Calu3 (cell line): ENCODE measurements at places on chromosomes 1 and 21. TPM values are rescaled to one million over a fixed set of nuclear protein-coding genes. Genes with fewer than 3 reads are reported as not detected.

DNA sequence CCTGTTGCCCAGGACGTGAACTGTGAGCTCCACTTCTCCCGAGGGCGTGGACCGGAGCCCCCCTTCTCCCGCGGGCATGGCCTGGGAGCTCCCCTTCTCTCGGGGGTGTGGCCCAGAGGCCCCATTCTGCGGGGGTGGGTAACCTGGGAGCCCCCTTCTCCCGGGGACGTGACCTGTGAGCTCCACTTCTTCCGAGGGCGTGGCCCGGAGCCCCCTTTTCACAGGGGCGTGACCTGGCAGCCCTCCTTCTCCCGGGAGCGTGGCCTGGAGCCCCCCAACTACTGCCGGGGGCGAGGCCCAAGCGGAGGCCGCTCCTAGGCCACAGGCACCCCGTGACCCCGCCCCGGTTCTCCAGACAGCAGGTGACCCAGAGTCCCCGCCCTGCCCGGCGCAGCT is 320 bp downstream of the C1orf174 start:
- H3K27me3 ChIP-seq: no peaks in the 10 kb centered on the region
- peak overlapping the region; percentile 80 for H3K4me3 ChIP-seq

The OLIG1 gene
- total RNA-seq: not detected in 2 replicates

The REG4 gene
- total RNA-seq: not detected in 2 replicates

- no peak for DNase-seq
- no peaks in the 10 kb centered on the region for H3K4me1 ChIP-seq
- no peak overlapping the region for H3K4me3 ChIP-seq
- H3K27ac ChIP-seq: no peak overlapping the region
- no peaks in the 10 kb centered on the region for H3K36me3 ChIP-seq
Observed at GRCh38 chr1:68129536-68130250, 79.3 kb upstream of the DIRAS3 start.

GRCh38 chr21:14319805-14320204 is 63.1 kb downstream of the HSPA13 start:
- DNase-seq: no peak
- no peak overlapping the region for H3K4me3 ChIP-seq
- no peaks in the 10 kb centered on the region for H3K36me3 ChIP-seq
- no peaks in the 10 kb centered on the region for H3K27me3 ChIP-seq
- no peaks in the 10 kb centered on the region for H3K4me1 ChIP-seq

DNA sequence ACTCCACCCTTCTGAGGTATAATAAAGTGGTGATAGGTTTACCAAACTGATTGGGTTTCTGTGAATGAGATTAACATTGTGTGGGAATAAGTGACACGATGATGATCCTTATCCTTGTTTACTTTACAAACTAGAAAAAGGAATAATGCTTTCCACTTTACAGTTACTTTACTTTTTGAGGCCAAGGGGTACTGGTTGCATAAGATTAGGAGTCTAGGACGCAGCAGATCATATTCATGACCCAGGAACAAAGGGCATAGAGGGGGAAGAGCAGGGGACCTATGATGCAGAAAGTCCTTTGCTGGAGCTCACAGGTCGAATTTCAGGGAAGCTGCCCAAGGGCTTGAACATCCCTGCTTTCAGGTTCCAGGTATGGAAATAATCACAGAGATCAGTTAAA is 20.4 kb downstream of the FGGY start:
- no peak for DNase-seq
- no peak overlapping the region for H3K27ac ChIP-seq
- H3K27me3 ChIP-seq: no peaks in the 10 kb centered on the region
- H3K4me1 ChIP-seq: peaks cover under 1% of the 10 kb centered on the region

- H3K4me1 ChIP-seq: peaks cover 37% of the 10 kb centered on the region
- DNase-seq: peak; percentile 98
- H3K27me3 ChIP-seq: no peaks in the 10 kb centered on the region
- H3K4me3 ChIP-seq: no peak within 1 kb of the TSS
Observed at GRCh38 chr1:156767101-156767878, at the start of gene PRCC. PRCC (plus strand) TSS chr1:156767535; CDS start chr1:156767772, 237 bp downstream.

DNA sequence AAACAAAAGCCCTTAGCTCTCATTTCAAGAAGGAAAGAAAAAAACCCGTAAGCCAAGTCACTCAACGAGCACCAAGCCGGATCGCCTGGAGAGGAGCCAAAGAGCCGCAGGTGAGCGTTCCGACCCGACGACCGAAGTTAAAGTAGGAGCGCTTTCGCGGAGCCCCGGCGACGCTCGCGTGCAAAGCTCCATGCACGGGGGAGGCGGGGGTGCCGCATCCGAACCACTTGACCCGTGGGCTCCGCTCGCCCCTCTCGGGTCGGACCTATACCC is 382 bp downstream of the GPBP1L1 start:
- peaks cover 58% of the 10 kb centered on the region for H3K36me3 ChIP-seq
- H3K27me3 ChIP-seq: no peaks in the 10 kb centered on the region
- DNase-seq: peak; percentile 65
- H3K4me3 ChIP-seq: peak overlapping the region; percentile 89
- peaks cover 12% of the 10 kb centered on the region for H3K4me1 ChIP-seq
- H3K27ac ChIP-seq: peak overlapping the region; percentile 80

The SIM2 gene
- 15.1 and 15.4 TPM in 2 replicates for total RNA-seq

DNA sequence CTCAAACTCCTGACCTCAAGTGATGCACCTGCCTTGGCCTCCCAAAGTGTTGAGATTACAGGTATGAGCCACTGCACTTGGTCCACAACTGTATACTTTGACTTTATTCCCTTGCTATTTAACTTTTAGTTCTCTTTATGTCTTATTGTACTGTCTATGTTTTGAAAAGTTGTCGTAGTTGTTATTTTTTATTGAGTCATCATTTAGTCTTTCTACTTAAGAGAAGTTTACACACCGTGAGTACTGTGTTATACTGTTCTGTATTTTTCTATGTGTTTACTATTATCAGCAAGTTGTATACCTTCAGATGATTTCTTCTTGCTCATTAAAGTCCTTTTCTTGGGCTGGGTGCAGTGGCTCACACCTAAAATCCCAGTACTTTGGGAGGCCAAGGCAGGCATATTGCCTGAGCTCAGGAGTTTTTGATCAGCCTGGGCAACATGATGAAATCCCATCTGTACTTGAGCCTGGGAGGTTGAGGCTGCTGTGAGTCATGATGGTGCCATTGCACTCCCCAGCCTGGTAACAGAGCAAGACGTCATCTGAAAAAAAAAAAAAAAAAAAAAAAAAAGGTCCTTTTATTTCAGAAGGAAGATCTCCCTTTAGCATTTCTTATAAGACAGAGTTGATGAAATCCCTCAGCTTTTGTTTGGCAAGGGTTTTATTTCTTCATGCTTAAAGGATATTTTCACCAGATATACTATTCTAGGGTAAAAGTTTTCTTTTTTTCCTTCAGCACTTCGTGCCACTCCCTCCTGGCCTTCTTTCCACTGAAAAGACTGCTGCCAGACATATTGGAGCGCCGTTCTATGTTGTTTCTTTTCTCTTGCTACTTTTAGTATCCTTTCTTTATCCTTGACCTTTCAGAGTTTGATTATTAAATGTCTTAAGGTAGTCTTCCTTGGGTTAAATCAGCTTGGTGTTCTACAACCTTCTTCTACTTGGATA is 47.6 kb downstream of the TNFSF18 start:
- no peaks in the 10 kb centered on the region for H3K36me3 ChIP-seq
- DNase-seq: no peak
- no peak overlapping the region for H3K27ac ChIP-seq
- H3K4me1 ChIP-seq: peaks cover 7% of the 10 kb centered on the region

DNA sequence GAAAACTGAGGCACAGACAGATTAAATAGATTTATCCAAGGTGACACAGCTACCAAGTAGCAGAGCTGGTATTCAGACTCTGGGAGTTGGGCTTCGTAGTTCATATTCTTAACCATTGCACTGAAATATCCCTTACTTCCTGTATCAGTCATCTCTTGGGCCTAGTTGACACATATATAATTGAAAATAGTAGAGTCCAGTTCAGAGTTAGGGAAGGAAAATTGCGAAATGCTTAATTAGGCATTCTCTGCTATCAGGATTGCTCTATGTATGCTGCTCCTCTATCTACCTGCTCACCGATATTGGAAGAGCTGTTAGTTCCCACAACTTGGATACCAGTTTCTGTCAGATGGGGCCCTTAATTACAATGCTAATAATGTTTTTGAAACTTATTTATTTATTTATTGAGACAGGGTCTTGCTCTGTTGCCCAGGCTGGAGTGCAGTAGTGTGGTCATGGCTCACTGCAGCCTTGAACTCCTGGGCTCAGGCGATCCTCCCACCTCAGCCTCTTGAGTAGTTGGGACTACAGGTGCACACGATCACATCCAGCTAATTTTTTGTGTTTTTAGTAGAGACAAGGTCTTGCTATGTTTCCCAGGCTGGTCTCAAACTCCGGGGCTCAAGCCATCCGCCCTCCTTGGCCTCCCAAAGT is 8.2 kb downstream of the RCOR3 start:
- H3K27ac ChIP-seq: no peak overlapping the region
- peaks cover 21% of the 10 kb centered on the region for H3K36me3 ChIP-seq
- H3K4me1 ChIP-seq: no peaks in the 10 kb centered on the region

- H3K4me1 ChIP-seq: no peaks in the 10 kb centered on the region
- DNase-seq: no peak
- no peak overlapping the region for H3K4me3 ChIP-seq
- no peaks in the 10 kb centered on the region for H3K36me3 ChIP-seq
Observed at GRCh38 chr1:89279011-89279466, 6.4 kb upstream of the GBP5 start.

DNA sequence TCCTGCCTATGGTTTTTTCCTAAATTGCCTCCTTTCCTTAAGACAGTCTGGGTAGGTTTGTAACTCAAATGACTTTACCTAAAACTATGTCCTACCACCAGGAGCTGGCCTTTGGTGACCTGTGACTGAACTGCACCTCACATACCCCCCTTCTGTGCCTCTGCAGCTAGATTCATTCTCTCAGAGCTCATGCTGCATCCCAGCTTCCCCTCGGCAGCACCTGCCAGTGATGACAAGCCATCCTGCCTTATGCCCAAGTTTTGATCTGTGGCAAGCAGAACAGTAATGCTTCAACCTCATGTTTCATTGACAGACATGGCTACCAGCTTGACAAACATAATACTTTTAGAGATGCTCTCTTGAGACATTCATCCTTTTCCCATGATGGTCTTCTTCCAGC is 141.9 kb downstream of the TSEN15 start:
- H3K27me3 ChIP-seq: peaks cover 26% of the 10 kb centered on the region
- no peak overlapping the region for H3K27ac ChIP-seq
- H3K36me3 ChIP-seq: no peaks in the 10 kb centered on the region
- no peak for DNase-seq
- no peak overlapping the region for H3K4me3 ChIP-seq

GRCh38 chr1:67214420-67215174 is 48.3 kb downstream of the IL23R start:
- no peaks in the 10 kb centered on the region for H3K4me1 ChIP-seq
- peak; percentile 64 for DNase-seq
- H3K36me3 ChIP-seq: no peaks in the 10 kb centered on the region

The MARCKSL1 gene
- 169 and 193 TPM in 2 replicates for total RNA-seq

- peaks cover 27% of the 10 kb centered on the region for H3K36me3 ChIP-seq
- H3K4me3 ChIP-seq: peak overlapping the region; percentile 96
- peak overlapping the region; percentile 86 for H3K27ac ChIP-seq
- H3K27me3 ChIP-seq: no peaks in the 10 kb centered on the region
- peaks cover 24% of the 10 kb centered on the region for H3K4me1 ChIP-seq
Observed at GRCh38 chr1:243848858-243849420, 1.1 kb downstream of the AKT3 start.

GRCh38 chr1:228734881-228735801 is at the start of gene RHOU:
RHOU (plus strand) TSS chr1:228735479; CDS start chr1:228735743, 264 bp downstream.
- H3K4me1 ChIP-seq: peaks cover 8% of the 10 kb centered on the region
- peaks cover 22% of the 10 kb centered on the region for H3K36me3 ChIP-seq
- peak; percentile 90 for DNase-seq
- no peaks in the 10 kb centered on the region for H3K27me3 ChIP-seq
- H3K27ac ChIP-seq: peak within 1 kb of the TSS; percentile 51

- H3K27me3 ChIP-seq: no peaks in the 10 kb centered on the region
- peaks cover 23% of the 10 kb centered on the region for H3K36me3 ChIP-seq
- H3K27ac ChIP-seq: no peak overlapping the region
- no peak overlapping the region for H3K4me3 ChIP-seq
- DNase-seq: no peak
Observed at GRCh38 chr21:46289655-46290179, 3.6 kb downstream of the YBEY start.

The S100A7A gene
- total RNA-seq: not detected in 2 replicates

- H3K27me3 ChIP-seq: no peaks in the 10 kb centered on the region
- H3K36me3 ChIP-seq: peaks cover 8% of the 10 kb centered on the region
- H3K4me3 ChIP-seq: peak overlapping the region; percentile 0
- peak overlapping the region; percentile 74 for H3K27ac ChIP-seq
- peak; percentile 17 for DNase-seq
Observed at GRCh38 chr1:218556016-218556415, 210.9 kb downstream of the TGFB2 start.

The ZSWIM5 gene
- 0.24 and 0.40 TPM in 2 replicates for total RNA-seq

- H3K27me3 ChIP-seq: no peaks in the 10 kb centered on the region
- no peak overlapping the region for H3K4me3 ChIP-seq
- H3K36me3 ChIP-seq: no peaks in the 10 kb centered on the region
- H3K4me1 ChIP-seq: no peaks in the 10 kb centered on the region
- DNase-seq: no peak
- no peak overlapping the region for H3K27ac ChIP-seq
Observed at GRCh38 chr1:91575909-91576519, 75.4 kb downstream of the CDC7 start.

- H3K27me3 ChIP-seq: peaks cover 37% of the 10 kb centered on the region
- peaks cover 11% of the 10 kb centered on the region for H3K4me1 ChIP-seq
- no peak overlapping the region for H3K4me3 ChIP-seq
- no peak for DNase-seq
- no peak overlapping the region for H3K27ac ChIP-seq
Observed at GRCh38 chr1:48030696-48031365, 33.6 kb upstream of the TRABD2B start.
